DND-41 (cell line): ENCODE measurements at places on chromosomes 7 and 10.

- DNase-seq, result peak; percentile 65
Measured at GRCh38 chr10:103278862-103279298, 1.9 kb downstream of the INA start.

- DNase-seq, result no peak
Measured at GRCh38 chr10:100621360-100622205, 85.8 kb downstream of the HIF1AN start.

GRCh38 chr10:12539350-12540164 lies 190.2 kb downstream of the CAMK1D start:
- DNase-seq, result no peak

DNA sequence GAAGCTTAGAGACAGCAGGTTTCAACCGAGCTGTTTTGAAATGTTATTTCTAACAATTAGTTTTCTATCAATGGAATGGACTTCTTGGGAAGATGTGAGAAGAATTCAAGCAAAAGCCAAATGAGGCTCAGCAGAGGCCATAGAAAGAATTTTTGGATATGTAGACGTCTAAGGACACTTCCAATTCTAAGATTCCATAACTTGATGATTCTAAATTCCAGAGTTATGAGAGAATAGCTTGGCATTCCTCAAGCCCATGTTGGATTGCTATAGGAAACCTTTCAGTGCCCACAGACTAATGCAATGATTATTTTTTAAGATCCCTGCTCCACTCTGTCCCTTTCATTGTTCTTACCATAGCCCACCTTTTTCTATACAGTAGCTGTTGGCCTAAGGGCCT lies 77.2 kb upstream of the PALS2 start:
- no peak for DNase-seq

DNA sequence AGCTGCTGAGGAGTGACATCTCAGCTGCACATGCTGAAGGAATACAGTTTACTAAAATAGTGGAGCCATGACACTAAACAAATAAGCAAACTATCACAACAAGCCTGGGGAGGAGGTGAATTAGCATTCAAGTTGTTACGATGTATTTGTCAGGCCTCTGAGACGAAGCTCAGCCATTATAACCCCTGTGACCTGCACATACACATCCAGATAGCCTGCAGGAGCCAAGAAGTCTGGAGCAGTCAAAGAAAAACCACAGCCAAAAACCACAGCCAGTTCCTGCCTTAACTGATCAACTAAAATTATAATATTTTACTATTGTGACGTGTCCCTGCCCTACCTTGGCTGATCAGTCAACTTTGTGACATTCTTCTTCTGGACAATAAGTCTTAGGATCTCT lies 68.6 kb downstream of the NSUN6 start:
- DNase-seq, result peak; percentile 59

GRCh38 chr10:94591461-94592205 lies 46.0 kb downstream of the HELLS start:
- no peak for DNase-seq

DNA sequence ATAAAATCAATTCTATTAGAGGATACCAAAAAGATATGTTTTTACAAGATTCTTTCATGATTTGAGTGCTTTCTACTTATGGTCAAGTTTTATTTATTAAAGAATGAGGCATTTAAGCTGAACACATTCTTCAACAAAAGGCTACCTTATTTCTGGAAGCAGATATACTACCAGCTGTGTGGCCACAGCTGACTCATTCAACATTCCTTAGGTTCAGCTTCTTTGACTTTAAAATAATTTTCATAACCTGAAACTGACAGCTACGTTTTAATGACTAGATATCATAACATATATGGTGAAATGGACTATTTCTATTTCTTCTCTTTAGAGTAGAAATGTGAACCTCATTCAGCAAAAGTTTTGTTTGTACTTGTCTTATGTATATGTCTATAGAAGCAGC lies 414.2 kb upstream of the SEMA3C start:
- DNase-seq, result no peak

- DNase-seq, result no peak
Measured at GRCh38 chr10:75948583-75948982, 517.2 kb downstream of the LRMDA start.

DNA sequence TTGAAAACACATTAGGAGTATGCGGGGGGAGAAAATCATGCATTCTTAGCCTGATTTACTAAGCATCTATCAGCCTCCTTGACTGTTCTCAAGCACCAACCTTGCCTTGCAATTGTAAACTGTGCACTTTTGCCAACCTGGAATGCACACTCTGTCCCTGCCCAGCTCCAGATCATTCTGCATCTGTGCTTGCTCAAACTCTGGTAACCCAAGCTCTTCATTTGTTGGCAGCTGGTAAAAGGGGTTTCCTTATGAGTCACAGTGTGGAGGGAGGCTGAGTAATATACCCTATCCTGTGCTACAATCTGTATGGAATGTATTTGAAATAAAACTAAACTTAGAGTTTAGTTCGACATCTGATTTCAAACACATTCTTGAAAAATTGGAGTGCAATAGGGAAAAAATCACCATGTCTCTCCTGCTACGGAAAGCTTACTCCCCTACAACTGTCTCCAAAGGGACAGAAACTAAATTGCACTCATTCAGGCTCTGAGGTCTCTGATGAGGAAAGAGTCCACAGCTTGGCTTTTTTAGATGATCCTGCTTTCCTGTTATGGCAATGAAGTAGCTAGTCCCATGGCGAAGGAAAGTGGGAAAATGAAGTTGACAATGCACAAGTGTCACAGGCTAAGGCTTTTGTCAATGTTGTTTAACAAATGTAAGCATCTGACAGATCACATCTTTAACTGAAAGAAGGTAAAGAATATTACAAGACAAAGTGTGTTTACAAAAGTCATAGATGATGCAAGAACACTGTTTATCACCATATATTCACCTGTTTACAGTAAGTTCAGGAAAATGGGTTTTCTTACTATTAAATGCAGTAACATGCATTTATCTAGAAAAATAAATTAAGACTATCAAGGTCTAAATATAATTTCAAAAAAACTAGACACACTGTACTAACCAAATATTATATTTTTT lies 61.9 kb downstream of the TES start:
- no peak for DNase-seq
